SK-N-MC (cell line): ENCODE measurements at places on chromosomes 5 and 9.

DNA sequence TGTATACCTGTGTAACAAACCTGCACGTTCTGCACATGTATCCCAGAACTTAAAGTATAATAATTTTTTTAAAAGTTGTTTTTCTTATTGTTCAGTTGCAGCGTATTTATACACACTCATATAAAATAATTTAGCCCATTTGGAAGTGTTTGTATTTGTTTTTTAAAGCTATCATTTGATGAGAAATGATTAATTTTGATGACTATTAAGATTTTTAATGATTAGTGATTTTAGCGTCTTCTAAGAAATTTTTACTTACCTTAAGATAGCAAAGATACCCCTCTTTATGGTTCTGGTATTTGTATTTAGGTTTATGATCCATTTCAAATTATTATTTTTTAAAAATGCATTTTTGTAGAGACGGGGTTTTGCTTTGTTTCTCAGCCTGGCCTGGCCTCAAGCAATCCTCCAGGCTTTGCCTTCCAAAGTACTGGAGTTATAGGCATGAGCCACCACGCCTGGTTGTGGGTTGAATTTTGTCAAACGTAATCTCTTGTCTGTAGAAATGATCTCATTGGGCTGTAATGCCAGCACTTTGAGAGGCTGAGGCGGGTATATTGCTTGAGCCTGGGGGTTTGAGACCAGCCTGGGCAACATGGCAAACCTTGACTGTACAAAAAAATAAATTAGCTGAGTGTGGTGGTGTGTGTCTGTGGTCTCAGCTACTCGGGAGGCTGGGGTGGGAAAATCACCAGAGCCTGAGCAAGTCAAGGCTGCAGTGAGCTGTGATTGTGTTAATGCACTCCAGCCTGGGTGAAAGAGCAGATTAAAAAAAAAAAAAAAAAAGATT lies 26.9 kb downstream of the CSNK1G3 start:
- DNase-seq = no peak

DNA sequence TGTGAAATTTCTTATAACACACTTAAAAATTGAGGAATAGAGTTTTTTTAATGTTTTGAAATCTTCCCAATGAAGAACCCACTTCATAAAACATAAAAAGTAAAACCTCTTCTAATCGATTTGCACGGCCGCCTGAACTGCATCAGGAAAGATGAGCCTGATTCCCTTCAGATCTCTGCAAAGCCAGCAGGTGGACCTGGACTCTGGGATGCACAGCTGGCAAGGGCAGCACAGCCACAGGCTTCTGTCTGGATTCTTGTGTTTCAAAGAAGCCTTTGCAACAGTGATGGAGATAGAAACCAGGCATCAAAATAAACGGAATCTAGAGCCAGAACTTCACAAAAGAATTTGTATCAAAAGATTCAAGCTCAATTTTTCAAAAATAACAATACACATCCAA lies 36.0 kb upstream of the SPATA31C2 start:
- DNase-seq = no peak

GRCh38 chr9:125655691-125656410 lies 51.2 kb downstream of the MAPKAP1 start:
- no peak for DNase-seq

DNA sequence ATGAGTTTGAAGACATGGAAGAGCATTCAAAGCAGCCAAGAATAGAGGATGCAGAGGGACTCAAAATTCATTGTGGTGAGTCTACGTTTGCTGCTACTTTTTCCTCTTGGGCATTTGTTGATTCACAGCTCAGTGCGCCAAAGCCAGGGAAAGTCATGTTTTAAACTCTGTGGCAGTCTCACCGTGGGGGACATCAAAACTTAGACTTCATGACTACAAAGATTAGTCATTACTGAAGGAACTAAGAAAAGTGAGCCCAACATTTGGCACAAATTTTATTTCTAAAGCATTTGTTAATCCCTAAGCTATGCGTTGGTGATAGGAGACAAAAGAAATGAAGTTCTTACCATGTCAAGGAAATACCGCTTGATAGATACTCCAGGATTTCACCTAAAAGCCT lies 73.7 kb upstream of the MTAP start:
- no peak for DNase-seq

- no peak for DNase-seq
Measured at GRCh38 chr9:93365427-93366118, 85.9 kb upstream of the FAM120A start.

DNA sequence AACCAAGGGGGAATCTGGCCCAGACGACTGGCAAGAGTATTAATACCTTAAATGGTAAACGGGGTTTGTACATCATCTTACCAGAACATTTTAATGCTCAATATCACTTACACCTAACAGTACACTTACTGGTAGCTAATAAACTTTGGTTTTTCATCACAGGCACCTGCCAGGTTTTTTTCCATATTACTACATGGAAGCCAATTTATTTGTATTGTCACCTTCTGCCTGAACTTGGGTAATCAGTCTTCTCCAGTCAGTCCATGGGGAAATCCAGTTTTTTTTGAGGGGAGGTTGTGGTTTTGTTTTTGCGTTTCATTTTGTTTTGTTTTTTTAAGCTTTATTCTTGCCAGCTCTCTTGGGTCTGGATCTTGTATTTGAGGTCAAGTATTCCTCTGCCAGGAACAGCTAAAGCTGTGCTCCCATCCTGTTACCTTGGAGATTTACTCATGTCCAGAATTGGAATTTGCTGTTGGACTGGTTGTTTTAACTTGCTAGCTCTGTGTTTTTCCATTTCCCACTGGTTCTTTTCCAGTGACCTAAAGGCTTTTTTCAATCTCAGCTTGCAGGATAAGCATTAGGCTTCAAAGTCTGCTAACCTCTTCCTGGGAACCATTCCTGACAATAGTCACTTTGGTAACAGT lies 11.1 kb upstream of the NADK2 start:
- no peak for DNase-seq

DNA sequence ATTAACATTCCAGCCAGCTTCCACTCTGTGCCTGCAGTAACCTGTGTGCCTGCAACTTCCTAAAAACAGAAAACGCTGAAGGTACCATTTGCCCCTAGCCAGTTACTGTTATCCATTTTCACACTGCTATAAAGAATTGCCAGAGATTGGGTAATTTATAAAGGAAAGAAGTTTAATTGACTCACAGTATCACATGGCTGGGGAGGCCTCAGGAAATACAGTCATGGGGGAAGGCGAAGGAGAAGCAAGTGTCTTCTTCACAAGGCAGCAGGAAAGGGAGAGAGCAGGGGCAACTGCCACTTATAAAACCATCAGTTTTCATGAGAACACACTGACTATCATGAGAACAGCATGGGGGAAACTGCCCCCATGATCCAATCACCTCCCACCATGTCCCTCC lies 31.2 kb downstream of the PTCD2 start:
- DNase-seq = no peak
